ENCODE measurements at places on chromosomes 3 and 15. TPM values are rescaled to one million over a fixed set of nuclear protein-coding genes. Genes with fewer than 3 reads are reported as not detected.

IL5RA gene
- total RNA-seq: 0.60 TPM

GRCh38 chr15:56528136-56528535 lies 63.2 kb upstream of the MNS1 start:
- DNase-seq: no peak

SLC12A1 gene
- total RNA-seq: not detected

TMIE gene
- total RNA-seq: 0.29 TPM
